ENCODE measurements at places on chromosomes 1 and 21.

DNA sequence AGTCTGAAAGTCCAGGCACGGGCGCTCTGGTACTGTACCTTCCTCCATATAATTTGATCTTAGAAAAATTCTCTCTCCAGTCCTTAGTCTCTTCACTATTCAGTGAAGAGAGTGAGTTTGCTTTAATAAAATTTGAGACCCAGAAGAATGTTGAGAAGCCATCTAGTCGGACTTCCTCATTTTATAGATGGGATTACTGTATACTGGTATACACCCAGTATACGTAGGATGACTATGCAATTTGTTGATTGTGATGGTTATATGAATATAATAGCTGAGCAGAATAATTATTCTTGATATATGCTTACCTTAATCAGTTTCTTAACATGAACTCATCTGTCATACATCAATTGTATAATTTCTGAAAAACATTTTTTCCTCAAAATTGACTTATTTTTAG, 328.0 kb upstream of the B3GALT2 start:
- DNase-seq: no peak

GRCh38 chr1:98975113-98975512, 29.5 kb downstream of the PLPPR5 start:
- no peak for DNase-seq

DNA sequence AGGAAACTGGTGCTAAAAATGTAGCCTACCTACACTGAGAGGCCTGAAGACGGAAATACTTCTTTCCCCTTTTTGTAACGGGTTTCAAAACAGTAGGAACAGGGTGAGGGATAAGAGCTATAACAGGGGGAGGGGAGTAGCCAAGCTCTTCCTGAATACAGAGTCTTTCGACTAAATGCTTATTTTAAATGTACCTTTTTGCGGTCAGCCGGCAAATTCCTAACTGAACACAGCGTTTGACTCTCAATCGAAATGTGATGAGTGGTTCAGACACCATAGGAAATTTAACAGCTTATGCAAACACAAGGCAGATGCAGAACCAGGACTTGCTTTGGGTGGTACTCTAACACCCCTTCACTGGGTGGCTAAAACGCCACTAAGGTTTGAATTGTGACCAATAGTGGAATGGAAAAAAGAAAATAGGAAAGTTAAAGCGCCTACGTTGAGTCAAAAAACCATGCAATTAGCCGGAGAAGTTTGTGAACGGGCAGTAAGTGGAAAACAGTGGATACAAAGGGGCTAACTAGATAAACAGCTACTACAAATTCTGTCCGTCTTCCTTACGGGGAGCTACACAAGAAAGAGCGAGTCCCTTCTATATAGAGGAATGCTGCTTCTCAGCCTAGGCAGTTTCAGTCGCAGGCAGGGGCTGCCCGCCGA, 1.7 kb downstream of the EGLN1 start:
- no peak for DNase-seq

DNA sequence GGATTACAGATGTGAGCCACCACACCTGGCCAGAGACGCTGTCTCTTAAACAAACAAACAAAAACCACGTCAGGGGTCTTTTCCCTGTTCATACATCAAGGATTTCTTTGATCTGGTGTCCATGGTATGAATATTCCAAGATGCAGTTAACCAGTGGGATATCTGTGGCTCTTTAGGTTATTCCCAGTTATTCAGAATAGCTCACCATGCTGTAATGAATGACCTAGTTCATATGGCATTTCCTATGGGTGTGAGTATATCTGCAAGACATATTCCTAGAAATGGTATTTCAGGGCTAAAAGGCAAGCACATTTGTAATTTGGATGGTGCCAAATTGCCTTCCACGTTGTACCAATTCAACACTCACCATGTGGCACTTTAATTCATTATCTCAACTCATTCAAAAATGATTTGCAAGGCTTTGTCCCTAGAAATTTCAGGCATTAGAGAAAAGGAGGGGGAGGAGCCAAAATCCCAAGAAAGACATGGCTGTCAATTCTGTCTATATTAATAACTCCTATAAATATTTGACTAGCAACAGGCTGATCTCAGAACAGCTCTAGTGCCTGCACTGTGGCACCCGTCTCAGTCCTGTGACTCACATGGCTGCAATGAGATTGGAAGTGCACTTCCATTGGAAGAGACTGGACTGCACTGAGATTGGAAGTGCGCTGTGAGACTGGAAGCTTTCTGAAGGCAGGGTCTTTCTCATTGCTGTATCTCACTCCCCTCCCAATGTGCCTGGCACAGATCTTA, 6.0 kb upstream of the STMN1 start:
- DNase-seq: no peak

GRCh38 chr1:29338908-29339575, 102.7 kb downstream of the PTPRU start:
- DNase-seq: no peak

DNA sequence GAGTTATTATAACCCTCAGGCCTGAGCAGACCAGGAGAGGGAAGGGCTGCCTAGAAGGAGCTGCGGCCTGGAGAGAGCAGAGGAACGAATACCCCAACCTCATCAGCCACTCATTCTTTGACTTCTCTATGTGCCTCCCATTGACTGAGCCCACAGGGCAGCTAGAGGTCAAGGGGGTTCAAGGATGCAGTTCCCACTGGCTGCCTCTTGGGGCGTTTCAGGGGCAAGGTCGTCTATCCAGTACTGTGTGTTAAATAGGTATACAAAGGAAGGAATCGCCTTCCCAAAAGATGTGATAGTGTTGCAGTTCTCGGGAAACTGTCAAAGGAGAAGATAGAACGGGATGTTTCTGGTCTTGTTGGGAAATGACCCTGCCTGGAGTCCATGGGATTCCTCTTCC, 250.6 kb downstream of the PRDM2 start:
- DNase-seq: no peak

DNA sequence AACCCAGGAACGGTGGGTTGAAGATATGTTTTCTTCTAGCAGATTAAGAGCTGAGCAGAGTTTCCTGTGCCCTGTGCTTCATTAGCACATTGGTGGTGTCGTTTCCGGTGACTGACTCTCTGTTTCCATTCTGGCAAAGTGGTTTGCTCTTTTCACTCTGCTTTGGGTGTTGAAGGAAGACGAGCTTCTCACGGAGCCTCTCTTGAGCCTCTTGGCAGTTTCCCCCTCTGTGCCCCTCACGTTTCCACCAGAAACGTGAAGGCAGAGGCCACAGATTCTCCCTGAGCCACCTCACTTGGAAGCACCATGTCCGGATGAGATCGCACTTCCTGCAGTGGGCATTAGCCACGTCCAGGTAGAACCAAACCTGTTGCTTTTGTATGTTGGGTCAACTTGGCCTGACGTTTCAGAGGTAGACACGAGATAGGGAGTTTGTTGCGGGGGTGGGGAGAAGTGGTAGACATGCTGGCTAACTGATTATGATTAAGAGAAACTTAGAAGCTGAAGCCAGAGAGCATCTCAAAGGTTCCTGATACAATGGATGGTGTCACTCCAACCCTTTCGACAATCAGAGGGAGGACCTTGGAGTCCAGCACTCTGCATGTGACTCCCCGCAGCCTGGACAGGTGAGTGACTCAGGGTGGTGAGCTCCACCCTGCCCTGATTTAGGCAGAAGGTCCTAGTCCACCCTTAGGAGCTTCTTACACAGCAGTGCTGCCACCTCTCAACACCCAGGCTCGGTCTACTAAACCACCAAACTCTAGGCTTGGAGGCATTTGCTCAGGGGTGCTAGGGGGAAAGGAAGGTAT, at the start of gene LAX1:
LAX1 (plus strand) TSS at position 155 of the 809 bp plus-strand sequence; CDS start at position 538, 383 bp downstream.
- no peak for DNase-seq

DNA sequence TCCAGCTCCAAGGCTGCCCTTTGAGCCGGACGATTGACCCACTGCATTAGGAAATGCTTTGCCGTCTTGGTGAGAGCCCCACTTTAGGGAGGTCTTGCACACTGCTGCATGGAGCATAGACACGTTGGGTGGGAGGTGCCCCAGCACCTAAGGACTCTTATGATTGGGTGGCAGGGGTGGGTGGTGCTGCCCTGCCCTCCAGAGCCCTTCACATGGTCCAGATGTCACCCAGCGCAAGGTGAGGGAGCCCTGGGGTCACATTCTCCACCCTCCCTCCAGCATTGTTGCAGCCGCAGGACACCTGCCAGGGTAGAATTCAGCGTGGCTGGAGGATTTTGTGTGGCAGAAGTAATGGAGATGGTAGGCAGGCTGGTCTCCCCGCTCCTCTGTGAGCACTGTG, 137.4 kb upstream of the COL6A1 start:
- no peak for DNase-seq

- DNase-seq: peak; percentile 68
These were observed at the start of gene KDM5B for GRCh38 chr1:202807926-202808757. KDM5B (minus strand) TSS chr1:202808421; CDS start chr1:202808305, 116 bp downstream.

- DNase-seq: no peak
These were observed 393.2 kb downstream of the RWDD3 start for GRCh38 chr1:95627244-95627643.

All from dorsolateral prefrontal cortex (tissue), 122 donors.